Stimulated activated CD4-positive, alpha-beta T cell treated with anti-CD3 and anti-CD28 coated beads, Interleukin-1b, Interleukin-23, amount 100 ng/mL, for 24 hours (primary cell): ENCODE measurements at places on chromosomes 16 and 17.

DNA sequence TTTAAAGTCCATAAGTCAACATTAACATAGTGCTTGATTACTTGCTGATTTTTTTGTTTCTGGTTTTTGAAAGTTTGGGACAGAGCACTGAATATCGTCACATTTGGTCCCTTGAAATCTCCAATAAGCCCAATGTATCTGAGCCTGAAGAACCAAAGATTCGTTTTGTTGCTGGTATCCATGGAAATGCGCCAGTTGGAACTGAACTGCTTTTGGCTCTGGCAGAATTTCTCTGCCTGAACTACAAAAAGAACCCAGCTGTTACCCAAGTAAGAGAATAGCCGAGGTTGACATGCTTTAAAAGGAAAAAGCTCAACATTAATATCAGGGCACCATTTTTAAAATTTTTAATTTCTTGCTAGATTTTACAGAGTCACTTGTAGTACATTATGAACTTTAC is 27.7 kb upstream of the GOSR1 start:
- no peak for DNase-seq

DNA sequence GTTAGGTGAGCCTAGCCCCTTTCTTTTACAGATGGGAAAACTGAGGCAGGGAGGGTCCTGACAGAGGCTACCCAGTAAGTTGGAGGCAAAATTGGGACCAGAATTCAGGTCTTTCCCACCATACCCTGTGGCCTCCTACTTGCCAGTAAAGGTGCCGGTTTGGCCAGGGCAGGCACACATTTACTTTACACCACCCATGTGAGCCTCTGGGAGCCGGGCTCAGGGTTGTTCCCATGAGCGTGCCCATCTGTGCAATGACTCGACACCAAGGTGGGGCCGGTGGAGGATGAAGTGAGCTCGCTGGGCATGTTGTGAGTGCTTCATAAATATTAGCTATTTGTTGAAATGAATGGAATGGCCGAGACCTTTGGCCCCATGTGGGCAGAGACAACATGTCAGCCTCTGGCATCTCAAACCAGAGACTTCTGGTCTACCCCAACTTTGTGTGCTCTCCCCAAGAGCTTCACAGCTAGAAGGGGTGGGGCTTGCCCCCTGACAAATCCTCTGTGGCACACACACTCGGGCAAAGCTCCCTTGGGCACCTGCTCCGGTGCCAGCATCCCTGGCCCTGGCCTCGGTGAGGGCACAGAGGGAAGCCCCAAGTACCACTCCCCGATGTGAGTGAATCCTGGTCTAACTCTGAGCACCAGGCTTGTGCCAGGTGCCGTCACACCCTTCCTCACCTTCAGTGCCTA is 60.1 kb downstream of the SRCIN1 start:
- no peak for DNase-seq

- DNase-seq: no peak
These were observed 1093.3 kb upstream of the CDH8 start for GRCh38 chr16:63129411-63130125.

DNA sequence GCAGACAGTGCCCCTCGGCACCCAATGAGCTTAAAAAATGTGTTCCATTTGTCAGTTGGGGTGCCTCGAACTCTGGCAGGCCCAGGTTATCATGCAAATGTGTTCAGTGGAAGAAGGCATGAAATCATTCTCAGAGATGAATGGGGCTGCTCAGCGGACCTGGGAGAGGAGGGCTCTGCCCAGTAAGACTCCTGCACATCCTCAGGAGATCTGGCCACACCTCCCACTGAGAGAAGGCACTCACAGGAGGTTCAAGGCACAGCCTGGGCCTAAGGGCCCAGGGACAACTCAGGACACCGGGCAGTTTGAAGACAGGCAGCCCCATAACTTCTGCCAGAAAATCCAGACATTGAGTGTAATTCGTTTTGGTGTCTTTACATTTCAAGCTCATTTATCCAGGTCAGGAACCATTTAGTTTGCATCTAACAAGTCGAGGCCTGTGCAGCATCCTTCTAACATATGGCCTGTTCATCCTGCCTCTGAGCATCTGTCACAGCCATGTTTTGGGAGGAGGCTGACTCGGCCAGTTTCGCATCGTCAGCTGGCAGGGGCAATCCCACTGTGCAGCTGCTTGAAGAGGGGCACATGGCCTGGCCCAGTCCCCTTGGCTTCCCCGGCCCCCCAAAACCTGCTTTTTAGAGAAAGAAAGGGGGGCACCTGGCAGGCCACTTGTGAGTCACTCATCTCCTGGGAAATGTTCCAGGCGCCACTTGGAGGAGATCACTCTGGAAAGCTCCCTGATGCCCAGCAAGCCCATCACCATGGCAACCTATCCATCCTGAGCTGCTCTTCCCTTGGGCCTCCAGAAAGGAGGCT is 31.2 kb upstream of the BCAR1 start:
- DNase-seq: no peak

GRCh38 chr17:65609749-65610148 is 48.3 kb upstream of the AXIN2 start:
- DNase-seq: no peak

GRCh38 chr16:11857161-11857560 is 5.8 kb upstream of the RSL1D1 start:
- no peak for DNase-seq
